H9 (cell line): ENCODE measurements at places on chromosomes 1 and 21. TPM values are rescaled to one million over a fixed set of nuclear protein-coding genes. Genes with fewer than 3 reads are reported as not detected.

GRCh38 chr1:44568128-44568900 lies 106.0 kb downstream of the TMEM53 start:
- H3K27me3 ChIP-seq, result no peaks in the 10 kb centered on the region; the same call in 1 of the 2 replicates
- no peak overlapping the region for H3K4me3 ChIP-seq

DNA sequence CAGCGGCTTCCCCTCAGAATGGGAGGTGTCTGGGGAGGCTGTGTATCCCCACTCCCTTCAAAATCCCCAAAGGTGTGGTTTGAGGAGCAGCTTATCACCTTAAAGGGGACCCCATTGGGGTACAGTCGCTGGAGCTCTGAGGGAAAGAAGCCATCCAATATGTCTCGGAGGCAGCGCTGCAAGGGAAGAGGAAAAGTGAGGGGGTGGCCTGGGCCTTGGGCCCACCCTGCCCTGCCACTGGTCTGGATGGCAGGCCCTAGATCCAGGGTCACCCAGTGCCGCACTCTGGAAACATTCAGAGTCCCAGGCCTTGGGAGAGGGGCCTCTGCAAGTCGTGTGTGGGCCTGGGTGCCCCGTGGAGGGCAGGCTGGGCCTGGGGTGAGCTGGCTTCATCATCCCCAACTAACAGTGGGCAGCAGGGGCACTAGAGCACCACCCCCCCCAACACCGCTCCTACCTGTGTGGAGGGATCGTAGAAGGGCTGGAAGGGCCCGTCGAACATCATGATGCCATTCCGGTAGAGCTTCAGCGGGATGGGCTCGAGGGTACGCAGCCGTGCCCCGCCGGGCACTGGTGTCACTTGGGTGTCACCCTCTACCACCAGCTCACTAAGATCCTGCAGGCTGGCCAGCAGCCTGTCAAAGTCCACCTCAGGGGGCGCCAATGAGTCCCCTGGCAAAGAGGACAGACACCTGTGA lies 5.6 kb downstream of the SH3BGRL3 start:
- no peak overlapping the region; the same call in 2 of the 3 replicates for H3K4me3 ChIP-seq
- peaks cover 8% of the 10 kb centered on the region for H3K36me3 ChIP-seq
- DNase-seq, result peak; percentile 89
- H3K27me3 ChIP-seq, result no peaks in the 10 kb centered on the region
- no peak overlapping the region for H3K27ac ChIP-seq
- peaks cover 8% of the 10 kb centered on the region; the same call in 1 of the 2 replicates for H3K4me1 ChIP-seq

DNA sequence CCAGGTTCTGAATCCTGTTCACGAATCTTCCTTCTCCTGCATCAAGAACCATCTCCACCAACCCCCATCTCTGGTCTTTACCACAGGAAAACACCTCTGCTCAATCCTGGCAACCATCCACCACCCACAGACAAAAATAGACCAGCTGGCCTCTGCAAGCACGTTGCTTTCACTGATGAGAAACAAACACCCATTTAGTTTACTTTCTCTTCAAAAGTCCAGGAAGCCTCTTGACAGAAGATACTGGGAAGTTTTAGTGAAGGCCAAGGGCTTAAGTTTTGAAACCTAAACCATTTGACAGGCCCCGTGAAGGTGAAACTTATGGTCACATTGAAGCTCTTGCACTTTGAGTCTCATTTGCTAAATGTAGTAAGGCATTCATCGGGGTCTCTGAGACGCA lies 122.6 kb upstream of the PPP2R5A start:
- no peak overlapping the region for H3K4me3 ChIP-seq
- H3K27ac ChIP-seq, result no peak overlapping the region
- H3K4me1 ChIP-seq, result no peaks in the 10 kb centered on the region
- H3K36me3 ChIP-seq, result no peaks in the 10 kb centered on the region
- no peak for DNase-seq

GRCh38 chr21:45819478-45820170 lies 161.9 kb upstream of the COL6A1 start:
- H3K27me3 ChIP-seq, result no peaks in the 10 kb centered on the region

DNA sequence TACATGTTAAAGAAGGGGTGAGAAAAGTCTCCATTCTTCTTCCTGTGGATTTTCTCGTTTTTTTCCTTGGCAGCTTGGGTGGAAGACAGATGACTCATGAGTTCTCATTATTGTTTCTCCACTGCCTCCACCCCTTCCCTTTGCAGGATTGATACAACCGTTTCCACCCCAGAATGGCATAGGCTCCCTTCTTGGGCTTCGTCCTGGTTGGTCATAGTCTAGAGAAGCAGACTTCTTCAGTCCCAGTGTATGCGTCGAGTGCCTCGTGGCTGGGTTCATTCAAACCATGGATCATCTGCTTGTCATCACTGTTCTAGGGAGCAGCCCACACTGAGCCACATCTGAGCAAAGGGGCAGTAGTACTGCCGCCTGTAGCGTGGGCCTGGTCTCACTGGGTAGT lies 13.7 kb downstream of the PTGFRN start:
- H3K4me1 ChIP-seq, result no peaks in the 10 kb centered on the region; the same call in 1 of the 2 replicates
- no peak overlapping the region for H3K27ac ChIP-seq
- H3K4me3 ChIP-seq, result no peak overlapping the region
- no peak for DNase-seq
- H3K27me3 ChIP-seq, result no peaks in the 10 kb centered on the region

FNBP1L gene
- total RNA-seq, result 115 and 119 TPM in 2 replicates

- no peaks in the 10 kb centered on the region for H3K36me3 ChIP-seq
- no peak for DNase-seq
- H3K4me3 ChIP-seq, result no peak overlapping the region
- H3K27ac ChIP-seq, result no peak overlapping the region
Observed at GRCh38 chr21:44511219-44511937, 28.6 kb downstream of the KRTAP10-1 start.

- DNase-seq, result peak; percentile 91
- H3K36me3 ChIP-seq, result no peaks in the 10 kb centered on the region
- H3K27ac ChIP-seq, result no peak within 1 kb of the TSS
- peaks cover 24% of the 10 kb centered on the region; the same call in 1 of the 2 replicates for H3K27me3 ChIP-seq
- no peaks in the 10 kb centered on the region for H3K4me1 ChIP-seq
- H3K4me3 ChIP-seq, result peak within 1 kb of the TSS; percentile 84
Observed at GRCh38 chr1:208243967-208244916, at the start of gene PLXNA2. TSS of gene PLXNA2 (minus strand) at chr1:208244384. CDS start at chr1:208217922, 26,462 bp downstream.

- no peaks in the 10 kb centered on the region for H3K4me1 ChIP-seq
- DNase-seq, result no peak
- no peak overlapping the region for H3K4me3 ChIP-seq
Observed at GRCh38 chr1:219039682-219040154, 134.0 kb upstream of the LYPLAL1 start.

DNA sequence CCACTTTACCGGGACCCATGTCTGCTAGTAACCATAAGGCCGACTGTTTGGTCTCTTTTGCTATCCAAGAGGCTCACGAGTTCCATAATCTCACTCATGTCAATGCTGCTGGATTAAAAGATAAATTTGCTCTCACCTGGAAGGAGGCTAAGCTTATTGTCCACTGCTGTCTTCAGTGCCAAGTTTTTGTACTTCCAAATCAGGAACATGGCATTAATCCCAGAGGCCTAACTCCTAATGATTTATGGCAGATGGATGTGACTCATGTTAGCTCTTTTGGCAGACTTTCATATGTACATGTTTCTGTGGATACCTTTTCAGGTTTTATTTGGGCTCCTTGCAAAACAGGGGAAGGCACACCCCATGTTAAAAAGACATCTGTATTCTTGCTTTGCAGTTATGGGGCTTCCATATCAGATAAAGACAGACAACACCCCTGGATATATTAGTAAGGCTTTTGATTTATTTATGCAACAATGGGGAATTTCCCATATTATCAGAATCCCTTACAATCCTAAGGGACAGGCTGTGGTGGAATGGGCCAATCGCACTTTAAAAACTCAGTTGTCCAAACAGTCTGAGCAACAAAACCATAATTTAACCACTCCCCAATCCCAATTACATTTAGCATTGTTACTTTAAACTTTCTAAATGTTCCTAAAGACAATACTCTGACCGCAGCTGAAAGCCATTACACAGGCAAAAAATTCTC lies 162.7 kb downstream of the IER5 start:
- DNase-seq, result no peak
- no peak overlapping the region; the same call in 2 of the 3 replicates for H3K4me3 ChIP-seq
- no peaks in the 10 kb centered on the region for H3K27me3 ChIP-seq
- no peak overlapping the region for H3K27ac ChIP-seq
- no peaks in the 10 kb centered on the region; the same call in 1 of the 2 replicates for H3K4me1 ChIP-seq

- H3K27me3 ChIP-seq, result no peaks in the 10 kb centered on the region
- no peak overlapping the region for H3K4me3 ChIP-seq
- no peaks in the 10 kb centered on the region for H3K36me3 ChIP-seq
- H3K4me1 ChIP-seq, result peaks cover 10% of the 10 kb centered on the region; the same call in 1 of the 2 replicates
Observed at GRCh38 chr1:179031284-179031683, 5.6 kb downstream of the FAM20B start.

SCCPDH gene
- 19.5 and 20.7 TPM in 2 replicates for total RNA-seq

GRCh38 chr1:40588586-40588985 lies 57.1 kb downstream of the ZNF684 start:
- H3K4me1 ChIP-seq, result no peaks in the 10 kb centered on the region
- H3K27me3 ChIP-seq, result no peaks in the 10 kb centered on the region
- H3K4me3 ChIP-seq, result no peak overlapping the region
- DNase-seq, result no peak
- no peaks in the 10 kb centered on the region for H3K36me3 ChIP-seq

- H3K36me3 ChIP-seq, result peaks cover 49% of the 10 kb centered on the region
- H3K27ac ChIP-seq, result no peak overlapping the region
- DNase-seq, result no peak
Observed at GRCh38 chr1:54724771-54725170, 9.1 kb downstream of the TTC4 start.

DNA sequence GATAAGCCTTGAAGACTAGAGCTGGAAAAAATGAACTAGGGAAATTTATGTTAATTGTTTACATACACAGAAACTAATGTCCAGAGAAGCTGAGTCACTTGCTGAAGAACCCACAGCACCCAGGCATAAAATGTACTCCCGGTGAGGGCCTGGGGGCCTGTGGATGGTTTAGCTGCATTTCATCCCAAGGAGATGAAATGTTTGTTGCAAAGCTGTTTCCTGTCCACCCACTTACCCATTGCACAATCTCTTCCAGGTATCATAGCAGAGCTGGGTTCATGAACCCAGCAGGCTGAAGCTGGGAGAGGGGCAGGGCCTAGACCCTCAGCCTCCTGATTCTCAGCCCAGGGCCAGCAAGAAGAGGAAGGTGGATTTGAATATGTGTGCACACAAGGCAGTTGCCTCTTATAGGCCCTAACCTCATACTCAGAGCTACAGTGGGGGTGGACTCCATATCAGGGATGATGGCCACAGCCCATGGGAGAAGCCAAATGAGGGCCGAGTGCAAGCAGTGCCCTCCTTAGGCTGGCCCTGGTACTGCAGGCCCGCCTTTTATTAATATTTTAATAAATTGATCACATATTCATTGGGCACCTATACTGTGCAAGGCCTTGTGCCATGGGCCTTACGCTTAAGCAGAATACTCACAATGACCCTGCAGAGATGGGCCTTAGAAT lies 110.8 kb downstream of the LACTBL1 start:
- H3K4me1 ChIP-seq, result no peaks in the 10 kb centered on the region
- no peak overlapping the region for H3K4me3 ChIP-seq
- DNase-seq, result no peak
- no peaks in the 10 kb centered on the region for H3K36me3 ChIP-seq
- no peaks in the 10 kb centered on the region for H3K27me3 ChIP-seq

COL6A1 gene
- total RNA-seq, result 193 and 194 TPM in 2 replicates

CCDC181 gene
- total RNA-seq, result 2.9 TPM in 2 replicates

DNA sequence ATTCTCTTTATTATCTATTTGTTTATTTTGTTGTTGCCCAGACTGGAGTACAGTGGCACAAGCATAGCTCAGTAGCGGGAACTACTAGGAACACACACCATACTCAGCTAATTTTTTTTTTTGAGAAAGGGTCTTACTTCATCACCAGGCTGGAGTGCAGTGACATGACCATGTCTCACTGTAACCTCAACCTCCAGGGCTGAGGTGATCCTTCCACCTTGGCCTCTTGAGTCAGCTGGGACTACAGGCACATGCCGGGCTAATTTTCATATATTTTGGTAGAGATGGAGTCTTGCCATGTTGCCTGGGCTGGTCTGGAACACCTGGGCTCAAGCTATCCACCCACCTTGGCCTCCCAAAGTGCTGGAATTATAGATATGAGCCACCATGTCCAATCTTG lies 5.3 kb upstream of the TXNIP start:
- no peak overlapping the region for H3K4me3 ChIP-seq
- DNase-seq, result no peak
- H3K4me1 ChIP-seq, result peaks cover 5% of the 10 kb centered on the region; the same call in 1 of the 2 replicates
- H3K36me3 ChIP-seq, result no peaks in the 10 kb centered on the region

DNA sequence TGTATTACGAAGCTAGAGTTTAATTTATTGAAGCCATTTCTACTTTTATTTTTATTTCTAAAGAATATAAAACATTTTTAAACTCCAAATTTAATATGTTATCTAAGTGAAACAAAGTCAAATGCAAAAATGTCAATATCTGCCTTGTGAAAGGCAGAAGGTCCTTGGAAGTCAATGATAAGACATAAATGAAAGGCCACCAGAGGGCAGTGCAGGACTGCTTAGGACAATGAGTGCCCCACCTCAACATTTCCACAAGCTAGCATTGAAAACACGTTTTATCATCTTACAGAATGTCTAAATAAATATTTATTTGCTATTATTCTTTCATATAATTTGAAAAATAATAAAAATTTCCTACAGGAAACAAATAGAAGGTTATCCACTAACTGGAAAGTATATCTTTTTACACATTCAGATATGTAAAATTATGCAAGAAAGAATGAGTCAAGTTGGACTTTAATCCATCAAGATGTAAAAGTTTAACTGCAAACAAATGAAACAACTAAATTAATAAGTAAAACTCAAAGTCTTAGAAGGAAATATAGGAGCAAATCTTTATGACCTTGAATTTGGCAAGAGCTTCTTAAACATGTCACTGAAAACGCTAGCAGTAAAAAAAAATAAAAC lies 140.1 kb upstream of the FMN2 start:
- no peak overlapping the region for H3K27ac ChIP-seq
- no peaks in the 10 kb centered on the region for H3K27me3 ChIP-seq
- no peaks in the 10 kb centered on the region for H3K36me3 ChIP-seq
- H3K4me3 ChIP-seq, result no peak overlapping the region
- H3K4me1 ChIP-seq, result no peaks in the 10 kb centered on the region

- H3K27me3 ChIP-seq, result no peaks in the 10 kb centered on the region
- DNase-seq, result no peak
- no peak overlapping the region for H3K4me3 ChIP-seq
- H3K36me3 ChIP-seq, result no peaks in the 10 kb centered on the region; the same call in 1 of the 3 replicates
Observed at GRCh38 chr1:12316331-12316730, 86.5 kb downstream of the VPS13D start.

ACADM gene
- total RNA-seq, result 51.3 and 52.2 TPM in 2 replicates

GRCh38 chr1:224245188-224245587 lies 62.1 kb downstream of the DEGS1 start:
- no peaks in the 10 kb centered on the region for H3K27me3 ChIP-seq
- peaks cover 46% of the 10 kb centered on the region for H3K36me3 ChIP-seq
- H3K4me1 ChIP-seq, result no peaks in the 10 kb centered on the region; the same call in 1 of the 2 replicates
- DNase-seq, result no peak
- H3K27ac ChIP-seq, result no peak overlapping the region

DNA sequence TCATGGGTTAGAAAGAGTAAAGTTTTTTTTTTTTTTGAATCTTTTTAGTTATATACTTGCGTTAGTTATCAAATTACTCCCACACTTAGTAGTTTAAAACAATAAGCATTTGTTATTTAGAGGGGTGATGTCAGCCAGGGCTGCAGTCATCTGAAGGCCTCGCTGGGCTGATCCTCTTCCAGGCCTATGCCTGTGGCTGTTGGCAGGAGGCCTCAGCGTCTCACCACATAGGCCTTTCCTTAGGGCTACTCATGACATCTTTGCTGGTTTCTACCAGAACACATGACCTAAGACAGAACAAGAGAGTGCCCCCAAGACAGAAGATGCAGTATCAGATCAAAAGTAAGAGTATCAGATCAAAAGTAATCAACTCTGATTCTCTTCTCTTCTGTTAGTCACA lies 167.4 kb downstream of the HHAT start:
- no peak for DNase-seq
- no peak overlapping the region for H3K4me3 ChIP-seq
- H3K27me3 ChIP-seq, result no peaks in the 10 kb centered on the region
- no peak overlapping the region for H3K27ac ChIP-seq
- H3K4me1 ChIP-seq, result no peaks in the 10 kb centered on the region
